ENCODE measurements at places on chromosomes 3 and 15. TPM values are rescaled to one million over a fixed set of nuclear protein-coding genes. Genes with fewer than 3 reads are reported as not detected.

- DNase-seq, result no peak
These were observed 123.0 kb downstream of the LRIG1 start for GRCh38 chr3:66377800-66378199.

DNA sequence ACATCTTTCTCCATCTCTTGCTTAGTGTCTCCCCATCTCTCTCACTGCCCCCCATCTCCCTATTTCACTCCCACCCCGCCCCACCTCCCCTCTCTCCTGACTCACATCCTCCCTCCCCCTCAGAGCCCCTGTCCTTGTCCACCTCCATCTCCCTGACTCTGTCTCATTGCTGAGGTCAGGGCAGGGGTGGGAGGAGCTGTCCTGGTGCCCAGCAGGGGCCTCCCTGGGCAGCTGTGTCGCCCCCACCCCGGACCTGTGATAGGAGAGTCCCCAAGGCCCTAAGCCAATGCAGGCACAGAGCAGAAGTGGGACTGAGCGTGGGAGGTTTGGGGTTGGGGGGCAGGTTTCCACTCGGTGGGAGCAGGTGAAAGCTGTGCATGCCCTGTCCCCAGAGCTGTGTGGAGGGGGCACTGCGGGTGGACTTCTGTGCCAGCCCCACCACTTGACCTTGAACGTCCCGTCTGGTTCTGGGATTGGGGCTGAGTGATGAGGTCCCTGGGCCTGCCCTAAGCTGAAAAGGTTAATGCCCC lies 210.8 kb downstream of the TBC1D2B start:
- DNase-seq, result no peak

DNA sequence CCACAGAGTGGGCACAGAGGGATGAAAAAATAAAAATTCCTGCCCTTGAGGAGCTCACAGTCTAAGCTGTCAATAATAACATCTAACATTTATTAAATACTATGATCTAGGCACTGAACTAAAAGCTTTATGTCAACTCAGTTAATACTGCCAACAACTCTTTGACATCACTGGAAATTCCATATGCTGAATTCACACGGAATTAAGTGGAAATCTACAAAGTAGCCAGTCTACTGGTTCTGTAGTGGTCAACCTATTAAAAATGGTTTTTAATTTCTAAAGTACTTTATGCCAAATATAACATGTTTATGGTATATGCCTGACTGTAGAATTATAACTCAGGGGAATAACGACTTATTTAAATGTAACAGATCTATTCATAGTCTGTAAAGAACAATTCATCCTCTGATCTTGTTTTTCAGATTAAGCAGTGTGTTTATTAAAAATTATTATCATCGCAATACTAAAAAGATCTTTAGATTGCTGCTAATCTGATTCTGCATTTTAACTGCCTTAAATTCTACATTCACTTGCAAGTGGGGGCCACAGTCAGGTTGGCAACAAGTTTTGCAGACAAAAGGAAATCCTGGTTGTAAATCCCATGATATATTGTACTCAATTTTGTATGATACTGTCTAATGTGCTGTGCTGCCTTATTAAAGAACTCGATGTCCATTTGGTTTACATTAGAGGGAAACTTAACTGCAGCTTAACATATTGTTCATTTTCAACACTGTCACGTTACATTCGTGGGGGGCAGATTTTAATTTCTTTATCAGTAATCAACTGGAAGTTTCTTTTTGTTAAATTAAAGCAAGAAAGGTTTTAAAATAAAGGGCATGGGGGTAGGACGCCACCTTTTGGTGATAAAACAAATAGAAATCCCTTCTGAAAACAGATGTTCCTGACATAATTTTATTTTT lies 2.6 kb upstream of the FOXP1 start:
- no peak for DNase-seq

ZNF148 gene
- polyA plus RNA-seq, result 46.9 TPM

PPP2R3A gene
- 21.6 TPM for polyA plus RNA-seq

Measured in left renal pelvis (tissue), 4 donors.